T-cell (primary cell): ENCODE measurements at places on chromosomes 3 and 15.

- DNase-seq: no peak
Measured at GRCh38 chr3:148178503-148178902, 519.2 kb upstream of the AGTR1 start.

DNA sequence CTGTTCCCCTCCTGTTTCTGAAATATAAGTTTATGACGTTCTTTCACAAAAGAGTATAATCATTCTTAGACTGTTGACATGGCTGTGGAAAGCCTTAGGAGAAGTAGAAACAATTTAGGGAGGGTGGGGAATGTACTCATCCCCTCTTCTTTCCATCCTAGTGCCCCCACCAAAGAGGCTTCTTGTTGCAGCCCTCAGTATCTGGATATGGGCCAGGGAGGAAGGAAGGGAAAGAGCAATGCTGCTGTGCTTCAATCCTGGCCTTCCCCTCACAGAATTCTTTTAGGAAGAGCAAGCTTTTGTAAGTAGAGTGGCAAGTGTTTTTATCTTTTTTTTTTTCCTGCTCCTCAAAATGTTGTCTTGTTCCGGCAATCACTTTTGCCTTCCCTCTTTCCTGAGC lies 1.7 kb downstream of the INAFM2 start:
- DNase-seq: no peak

DNA sequence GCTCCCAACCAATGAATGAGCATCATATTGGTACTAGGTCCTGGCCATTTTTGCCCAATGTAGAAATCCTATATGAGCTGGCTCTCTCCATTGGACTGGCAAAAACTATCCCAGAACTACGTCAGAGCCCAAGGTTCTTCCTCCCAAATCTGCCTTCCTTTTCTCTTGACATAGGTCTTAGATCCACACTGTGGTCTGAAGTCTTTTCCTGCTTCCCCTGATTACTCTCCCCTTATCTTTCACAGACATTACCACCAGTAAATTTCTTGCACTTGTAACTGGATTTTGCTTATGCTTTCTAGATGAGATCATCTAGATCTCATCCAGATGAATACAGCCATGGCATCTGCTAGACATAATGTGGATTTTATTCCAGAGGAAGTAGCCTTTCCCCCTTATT lies 141.2 kb upstream of the GADL1 start:
- DNase-seq: no peak

DNA sequence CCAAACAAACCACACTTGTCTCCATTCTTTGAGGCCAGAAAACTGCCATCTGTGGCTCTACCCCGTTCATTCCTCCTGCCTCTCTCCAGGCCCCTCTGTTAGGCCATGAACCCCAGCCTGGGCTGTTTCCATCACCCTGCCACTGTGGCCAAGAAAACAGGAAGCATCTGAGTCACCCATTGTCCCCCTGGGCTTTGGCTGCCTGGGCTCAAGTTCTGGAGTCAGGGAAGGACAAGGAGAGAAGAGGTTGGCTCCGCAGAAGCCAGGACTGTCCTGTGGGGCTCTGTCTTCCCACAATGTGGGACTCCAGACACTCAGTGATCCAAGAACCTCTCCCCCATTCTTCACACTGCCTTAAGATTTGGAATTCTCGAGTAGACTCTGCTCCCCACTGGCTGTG lies 14.8 kb upstream of the LCTL start:
- no peak for DNase-seq
